Dermis blood vessel endothelial cell (primary cell): ENCODE measurements at places on chromosomes 2 and 18.
A peak's percentile ranks its signal among the peaks of the same experiment; 100 is the strongest.

GRCh38 chr2:26077291-26077690 is 43.4 kb downstream of the RAB10 start:
- DNase-seq = no peak

GRCh38 chr2:100801402-100801801 is 18.5 kb upstream of the NPAS2 start:
- no peak for DNase-seq

GRCh38 chr18:69538849-69539248 is 138.2 kb downstream of the DOK6 start:
- DNase-seq = no peak

GRCh38 chr2:114684403-114684802 is 242.0 kb downstream of the DPP10 start:
- DNase-seq = no peak

DNA sequence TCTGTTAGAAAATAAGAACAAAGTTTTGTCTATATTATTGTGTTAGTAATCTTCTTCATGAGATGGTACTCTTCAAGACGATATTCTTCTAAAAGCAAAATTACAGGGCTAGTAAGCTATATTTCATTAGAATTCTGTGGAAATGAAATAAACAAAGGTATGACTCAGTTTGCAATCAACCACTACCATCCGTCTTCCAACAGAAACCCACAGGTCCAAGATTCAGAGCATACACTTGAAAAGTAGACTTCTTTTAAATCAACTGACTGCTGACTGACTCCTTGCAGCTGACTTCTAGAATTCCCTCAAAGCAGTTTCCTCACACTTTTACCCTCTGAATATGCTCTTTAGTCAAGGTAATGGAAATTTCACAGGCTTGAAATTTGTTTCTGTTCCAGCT is 193.7 kb downstream of the GCA start:
- no peak for DNase-seq

DNA sequence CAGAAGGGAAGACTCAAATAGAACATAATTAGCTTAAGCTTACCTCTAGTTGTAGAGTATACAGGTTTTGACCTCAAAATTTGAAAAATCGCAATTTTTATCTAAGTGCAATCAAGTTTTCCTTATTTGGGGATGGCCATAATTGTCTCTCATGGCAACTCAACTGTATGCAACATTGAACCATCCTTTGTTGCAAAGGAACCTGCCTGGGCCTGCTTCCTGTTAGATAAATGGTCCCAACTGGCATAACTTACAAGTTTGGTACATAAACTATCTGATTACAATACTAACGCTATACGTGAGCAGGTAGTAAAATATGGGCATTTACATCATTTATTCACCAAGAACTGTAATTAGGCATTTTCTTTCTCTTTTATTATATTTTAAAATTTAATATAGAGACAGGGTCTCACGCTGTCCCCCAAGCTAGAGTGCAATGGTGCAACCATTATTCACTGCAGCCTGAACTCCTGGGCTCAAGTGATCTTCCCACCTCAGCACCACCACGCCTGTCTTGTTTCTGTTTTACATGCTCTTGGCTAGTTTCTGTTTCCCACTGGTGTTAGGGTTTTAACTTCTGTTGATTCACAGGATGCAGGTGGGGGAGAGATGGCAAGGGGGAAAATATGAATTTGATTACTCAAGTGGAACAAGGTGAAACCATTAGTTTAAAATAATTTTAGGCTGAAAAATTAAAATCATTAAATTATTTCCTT is 55.3 kb upstream of the B3GNT2 start:
- peak; percentile 17 for DNase-seq

- DNase-seq = no peak
Measured at GRCh38 chr2:198880986-198881385, 576.8 kb downstream of the SATB2 start.

- no peak for DNase-seq
Measured at GRCh38 chr2:217978536-217979150, 24.2 kb downstream of the TNS1 start.

DNA sequence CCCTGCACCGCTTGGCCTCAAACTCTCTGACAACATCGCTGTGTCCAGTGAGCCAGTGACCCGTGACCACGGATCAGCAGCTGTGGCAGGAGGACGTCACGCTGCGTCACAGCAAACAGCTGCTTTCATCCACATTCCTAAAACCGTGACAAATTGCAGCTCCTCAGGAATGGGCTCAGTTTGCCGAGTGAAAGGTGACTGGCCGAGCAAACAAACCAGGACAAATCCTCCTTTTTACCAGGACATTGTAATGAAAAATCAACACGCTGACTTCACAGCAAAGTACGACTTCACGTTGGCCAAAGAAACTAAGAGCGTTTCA is 57.6 kb downstream of the PXDN start:
- DNase-seq = no peak

GRCh38 chr2:183474912-183475695 is 350.9 kb downstream of the NUP35 start:
- no peak for DNase-seq

DNA sequence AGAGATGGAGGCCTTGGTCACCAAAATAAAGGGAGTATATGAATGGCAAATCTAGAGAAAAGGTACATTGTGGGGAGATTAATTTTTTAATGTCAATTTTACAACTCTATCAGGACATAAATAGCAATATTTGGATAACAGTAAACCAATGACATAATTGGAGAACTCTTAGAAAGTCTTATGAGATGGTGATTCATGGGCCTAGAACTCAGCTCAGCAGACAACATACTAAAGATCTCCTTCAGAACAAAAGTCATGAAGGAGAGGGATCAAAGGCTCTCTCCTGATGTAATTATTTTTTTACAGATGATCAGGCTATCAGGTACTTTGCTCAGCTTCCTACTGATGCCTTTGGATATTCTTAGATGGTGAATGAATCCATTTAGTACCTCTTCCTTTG is 90.0 kb downstream of the CRACDL start:
- DNase-seq = no peak

GRCh38 chr18:39319141-39319540 is 1753.5 kb upstream of the CELF4 start:
- DNase-seq = no peak

DNA sequence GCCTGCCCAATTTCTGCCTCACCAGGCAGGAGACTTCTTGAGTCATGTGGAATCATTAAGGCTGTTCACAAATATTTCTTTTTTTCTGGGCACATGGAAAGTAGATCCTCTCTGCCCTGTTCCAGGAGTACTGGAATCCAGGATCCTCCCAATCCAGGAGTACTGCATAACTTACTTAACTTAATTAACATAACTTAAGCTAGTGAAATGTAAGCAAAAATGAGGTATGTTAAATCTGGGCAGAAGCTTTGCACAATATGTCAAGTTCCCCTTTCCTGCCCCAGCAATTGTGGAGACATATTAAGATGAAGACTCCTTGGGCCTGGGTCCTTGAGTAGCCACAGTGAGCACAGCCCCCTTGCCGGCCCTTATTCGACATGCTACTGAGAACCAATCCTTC is 3.2 kb downstream of the CD207 start:
- no peak for DNase-seq

DNA sequence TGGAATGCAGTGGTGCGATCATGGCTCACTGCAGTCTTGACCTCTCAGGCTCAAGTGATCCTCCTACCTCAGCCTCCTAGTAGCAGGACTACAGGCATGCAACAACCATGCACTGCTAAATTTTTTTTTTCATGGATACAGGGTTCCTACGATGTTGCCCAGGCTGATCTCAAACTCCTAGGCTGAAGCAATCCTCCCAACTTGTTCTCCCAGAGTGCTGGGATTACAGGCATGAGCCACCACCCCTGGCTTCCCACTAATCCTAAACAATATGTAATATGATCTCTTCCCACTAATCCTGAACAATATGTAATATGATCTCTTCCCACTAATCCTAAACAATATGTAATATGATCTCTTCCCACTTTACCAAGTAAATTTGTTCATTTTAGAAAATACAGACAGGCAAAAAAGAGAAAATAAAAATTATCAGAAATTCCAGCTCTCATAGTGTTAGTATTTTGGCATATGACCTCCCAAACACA is 33.7 kb upstream of the C18orf32 start:
- peak; percentile 10 for DNase-seq

- no peak for DNase-seq
Measured at GRCh38 chr2:224555823-224556366, 29.3 kb downstream of the CUL3 start.

- no peak for DNase-seq
Measured at GRCh38 chr18:63617049-63617914, 26.8 kb downstream of the SERPINB4 start.

DNA sequence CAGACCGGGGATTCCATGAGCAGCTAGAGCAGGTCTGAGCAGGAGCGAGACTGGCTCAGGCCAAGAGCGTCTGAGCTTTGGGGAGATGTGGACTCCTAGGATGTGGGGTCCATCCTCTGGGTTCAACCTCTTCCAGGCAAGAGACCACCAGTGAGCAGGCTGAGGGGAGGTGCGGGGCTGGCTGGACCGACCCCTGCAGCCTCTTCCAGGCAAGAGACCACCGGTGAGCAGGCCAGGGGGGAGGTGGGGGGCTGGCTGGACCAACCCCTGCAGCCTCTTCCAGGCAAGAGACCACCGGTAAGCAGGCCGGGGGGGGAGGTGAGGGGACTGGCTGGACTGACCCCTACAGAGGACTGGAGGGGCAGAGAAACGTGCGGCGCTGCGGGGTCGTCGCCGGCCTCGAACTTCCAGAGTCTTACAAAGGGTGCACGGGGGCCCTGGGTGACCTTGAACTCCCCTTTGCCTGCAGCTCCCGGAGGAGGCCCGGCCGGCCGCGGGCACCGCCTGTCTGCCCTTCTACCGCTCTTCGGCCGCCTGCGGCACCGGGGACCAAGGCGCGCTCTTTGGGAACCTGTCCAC is 63.4 kb downstream of the TPO start:
- DNase-seq = no peak

- peak; percentile 39 for DNase-seq
Measured at GRCh38 chr2:24359129-24360049, 947 bp downstream of the ITSN2 start.

- DNase-seq = no peak
Measured at GRCh38 chr2:185188656-185189055, 549.9 kb upstream of the FSIP2 start.

GRCh38 chr2:239608260-239608659 is 207.4 kb upstream of the HDAC4 start:
- no peak for DNase-seq

- no peak for DNase-seq
Measured at GRCh38 chr2:121205321-121205942, 79.6 kb downstream of the TFCP2L1 start.
